Neuronal stem cell (in vitro differentiated cells): ENCODE measurements at places on chromosomes 5 and 9.

DNA sequence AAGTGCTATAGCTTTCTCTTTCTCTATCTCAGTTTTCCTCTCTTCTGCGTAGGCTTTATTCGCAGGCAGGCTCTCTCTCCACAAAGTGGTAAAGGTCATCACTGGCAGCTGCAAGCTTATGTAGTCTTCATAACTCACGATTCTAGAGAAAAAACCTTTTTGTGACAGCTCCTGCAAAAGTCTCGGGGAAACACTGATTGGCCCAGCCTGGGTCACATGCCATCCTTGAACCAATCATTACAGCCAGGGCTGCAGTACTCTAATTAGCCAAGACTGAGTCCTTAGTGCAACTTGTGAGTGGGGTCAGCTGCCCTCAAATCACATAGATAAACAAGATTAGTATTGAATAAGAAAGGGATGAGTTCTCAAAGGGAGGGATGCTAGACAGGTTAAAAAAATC lies 18.3 kb upstream of the FRMPD1 start:
- no peak overlapping the region for H3K27ac ChIP-seq
- H3K36me3 ChIP-seq, result no peaks in the 10 kb centered on the region
- H3K4me3 ChIP-seq, result no peak overlapping the region
- no peaks in the 10 kb centered on the region for H3K4me1 ChIP-seq

GRCh38 chr9:107989544-107989943 lies 500.0 kb upstream of the KLF4 start:
- no peak for DNase-seq
- no peaks in the 10 kb centered on the region for H3K4me1 ChIP-seq
- no peak overlapping the region for H3K27ac ChIP-seq
- no peaks in the 10 kb centered on the region for H3K36me3 ChIP-seq
- no peak overlapping the region for H3K4me3 ChIP-seq

DNA sequence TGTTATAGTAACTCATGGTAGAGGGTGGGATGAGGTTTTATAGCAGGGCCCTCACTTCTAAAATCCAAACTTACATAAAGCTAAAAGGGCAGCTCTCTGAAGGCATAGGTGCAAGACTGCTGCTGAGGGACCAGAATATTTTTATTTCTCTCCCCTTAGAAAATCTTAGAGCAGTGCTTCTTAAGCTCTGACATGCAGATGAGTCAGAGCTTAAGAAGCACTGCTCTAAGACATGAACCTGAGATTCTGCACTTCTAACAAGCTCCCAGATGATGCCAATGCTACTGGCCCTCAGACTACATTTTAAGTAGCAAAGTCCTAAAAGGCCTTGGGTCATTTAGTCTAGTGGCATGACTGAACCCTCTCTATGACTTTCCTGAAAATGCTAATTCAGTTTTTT lies 97.6 kb upstream of the SPRY4 start:
- peaks cover 17% of the 10 kb centered on the region for H3K4me1 ChIP-seq
- no peaks in the 10 kb centered on the region for H3K36me3 ChIP-seq
- H3K27me3 ChIP-seq, result no peaks in the 10 kb centered on the region
- H3K4me3 ChIP-seq, result no peak overlapping the region
- no peak for DNase-seq
- no peak overlapping the region for H3K27ac ChIP-seq

DNA sequence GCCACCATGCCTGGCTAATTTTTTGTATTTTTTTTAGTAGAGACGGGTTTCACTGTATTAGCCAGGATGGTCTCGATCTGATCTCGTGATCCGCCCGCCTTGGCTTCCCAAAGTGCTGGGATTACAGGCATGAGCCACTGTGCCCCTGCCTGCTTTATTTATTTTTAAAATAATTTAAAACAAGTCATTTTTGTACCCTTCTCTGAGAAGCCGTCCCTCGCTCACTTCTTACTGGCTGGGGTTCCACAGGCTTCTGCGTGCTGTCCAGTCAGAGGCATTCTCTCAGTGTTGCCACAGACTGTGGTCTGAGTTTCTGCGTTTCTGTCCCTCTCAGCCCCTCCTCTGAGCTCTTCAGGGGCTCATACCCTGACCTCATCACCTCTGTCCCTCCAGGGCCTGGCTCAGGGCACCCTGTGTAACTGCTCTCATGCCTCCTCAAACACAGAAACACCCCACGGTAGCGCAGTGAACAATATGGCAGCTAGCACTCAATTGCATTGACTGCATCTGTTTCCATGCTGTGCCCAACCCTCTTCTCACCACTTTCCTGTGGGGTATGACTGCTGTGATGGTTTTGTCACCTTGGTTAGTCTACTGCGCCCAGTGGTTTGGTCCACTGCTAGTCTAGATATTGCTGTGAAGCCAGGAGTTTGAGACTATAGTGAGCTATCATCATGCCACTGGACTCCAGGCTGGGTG lies 44.3 kb upstream of the SH3PXD2B start:
- H3K4me3 ChIP-seq, result no peak overlapping the region
- peaks cover 8% of the 10 kb centered on the region for H3K4me1 ChIP-seq
- no peak overlapping the region for H3K27ac ChIP-seq
- DNase-seq, result no peak

- H3K4me1 ChIP-seq, result peaks cover 5% of the 10 kb centered on the region
- no peak overlapping the region for H3K4me3 ChIP-seq
- H3K27ac ChIP-seq, result no peak overlapping the region
- H3K27me3 ChIP-seq, result peaks cover 1% of the 10 kb centered on the region
- DNase-seq, result no peak
Observed at GRCh38 chr5:136034984-136035383, 6.2 kb downstream of the TGFBI start.
